ENCODE measurements at places on chromosomes 5 and 9.

- no peak for DNase-seq
Measured at GRCh38 chr9:123622711-123623241, 266.8 kb downstream of the CRB2 start.

- no peak for DNase-seq
Measured at GRCh38 chr5:37754976-37755375, 84.9 kb downstream of the GDNF start.

DNA sequence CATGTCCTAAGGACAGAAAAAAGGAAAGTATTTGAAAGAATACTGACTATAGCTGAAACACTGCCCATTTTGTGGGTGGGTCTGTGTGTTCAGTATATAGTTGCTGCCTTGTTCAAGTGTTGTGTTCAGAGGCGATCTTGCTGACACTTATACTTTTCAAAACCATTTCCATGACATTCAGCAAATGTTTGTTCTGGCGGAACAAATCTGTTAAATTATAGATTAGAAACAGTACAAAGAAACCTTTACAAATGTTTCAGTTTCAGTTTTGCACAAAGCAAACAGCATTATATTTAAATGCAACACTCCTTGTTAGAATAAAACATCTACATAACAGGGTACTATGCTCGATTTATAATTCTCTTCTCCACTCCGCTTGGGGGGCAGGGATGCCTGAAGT, 2276.3 kb downstream of the MAT2B start:
- peak; percentile 22 for DNase-seq

DNA sequence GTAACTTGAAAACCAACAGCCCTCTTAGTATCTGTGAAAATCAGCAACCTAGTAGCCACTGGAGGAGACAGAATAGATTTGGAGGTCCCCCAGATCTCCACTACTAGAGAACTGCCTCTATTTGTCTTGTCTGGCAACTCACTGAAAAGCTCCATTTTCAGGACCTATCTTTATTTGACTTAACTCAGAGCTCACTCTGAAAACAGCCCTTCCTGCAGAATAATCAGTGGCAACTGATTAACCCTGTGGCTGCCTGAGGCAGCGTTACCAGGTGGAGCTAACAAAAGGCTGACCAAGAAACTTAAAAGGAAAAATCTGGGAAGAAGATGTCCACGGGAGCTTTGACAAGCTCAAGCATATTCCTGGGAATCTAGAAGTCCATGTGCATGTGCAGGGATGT, 10.5 kb upstream of the IL13 start:
- no peak for DNase-seq

DNA sequence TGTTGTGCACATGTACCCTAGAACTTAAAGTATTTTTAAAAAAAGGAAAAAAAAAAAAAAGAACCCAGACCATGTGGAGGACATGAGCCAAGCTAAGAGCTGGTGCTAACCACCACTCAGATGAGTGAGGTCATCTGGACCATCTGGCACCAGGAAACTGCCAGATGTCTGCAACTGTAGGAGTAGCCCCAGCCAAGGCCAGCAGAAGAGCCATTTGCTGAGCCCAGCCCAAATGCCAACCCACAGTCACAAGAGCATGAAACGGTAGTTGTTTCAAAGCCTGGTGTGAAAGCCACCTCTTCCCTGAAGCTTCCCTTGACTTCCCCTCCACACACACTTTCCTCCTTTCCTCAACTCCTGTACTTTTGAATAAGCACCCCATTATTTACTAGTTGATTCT, 69.2 kb upstream of the FCN1 start:
- DNase-seq: no peak

- peak; percentile 89 for DNase-seq
Measured at GRCh38 chr5:6576861-6577501, 55.9 kb downstream of the NSUN2 start.

GRCh38 chr5:62038024-62038423, 268.0 kb upstream of the KIF2A start:
- DNase-seq: no peak

DNA sequence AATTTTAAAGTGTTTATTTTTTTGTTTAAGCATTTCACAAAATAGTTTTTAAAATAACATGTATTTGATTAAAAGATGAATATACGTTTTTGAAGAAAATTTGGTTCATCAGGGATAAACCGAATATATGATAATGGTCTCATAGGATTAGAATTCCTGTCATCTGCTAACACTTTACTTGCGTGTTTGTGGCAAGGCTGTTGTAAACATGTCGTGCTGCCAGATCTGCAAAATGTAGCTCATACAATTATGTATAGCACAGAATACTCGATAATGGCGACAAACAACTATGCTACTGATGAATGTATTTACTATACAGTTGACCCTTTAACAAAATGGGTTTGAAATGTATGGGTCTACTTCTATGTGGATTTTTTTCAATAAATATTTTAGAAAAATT, 7.2 kb upstream of the TXNDC8 start:
- DNase-seq: no peak

DNA sequence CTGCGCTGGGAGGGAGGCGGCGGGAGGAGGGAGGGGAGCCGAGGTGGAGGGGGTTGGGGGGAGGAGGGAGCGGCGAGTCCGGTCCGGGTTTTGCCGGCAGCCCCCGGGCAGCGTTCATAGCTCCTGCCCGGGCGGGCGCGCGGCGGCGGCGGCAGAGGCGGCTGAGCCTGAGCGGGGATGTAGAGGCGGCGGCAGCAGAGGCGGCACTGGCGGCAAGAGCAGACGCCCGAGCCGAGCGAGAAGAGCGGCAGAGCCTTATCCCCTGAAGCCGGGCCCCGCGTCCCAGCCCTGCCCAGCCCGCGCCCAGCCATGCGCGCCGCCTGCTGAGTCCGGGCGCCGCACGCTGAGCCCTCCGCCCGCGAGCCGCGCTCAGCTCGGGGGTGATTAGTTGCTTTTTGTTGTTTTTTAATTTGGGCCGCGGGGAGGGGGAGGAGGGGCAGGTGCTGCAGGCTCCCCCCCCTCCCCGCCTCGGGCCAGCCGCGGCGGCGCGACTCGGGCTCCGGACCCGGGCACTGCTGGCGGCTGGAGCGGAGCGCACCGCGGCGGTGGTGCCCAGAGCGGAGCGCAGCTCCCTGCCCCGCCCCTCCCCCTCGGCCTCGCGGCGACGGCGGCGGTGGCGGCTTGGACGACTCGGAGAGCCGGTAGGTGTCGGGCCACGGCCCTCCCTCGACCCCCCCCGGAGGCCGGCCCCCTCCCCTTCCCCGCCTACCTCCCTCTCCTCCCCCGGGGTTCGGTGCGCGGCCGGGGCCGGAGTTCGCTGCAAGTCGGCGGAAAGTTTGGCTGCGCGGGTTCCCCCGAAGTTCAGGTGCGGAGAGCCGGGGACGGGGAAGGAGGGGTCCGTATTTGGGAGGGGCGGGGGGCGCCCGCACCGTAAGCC, at the start of gene CXXC5:
Gene CXXC5, plus strand, starts transcription at position 145 of the 877 bp plus-strand sequence. CDS start 32,175 bp downstream, outside the sequence.
- peak; percentile 70 for DNase-seq

DNA sequence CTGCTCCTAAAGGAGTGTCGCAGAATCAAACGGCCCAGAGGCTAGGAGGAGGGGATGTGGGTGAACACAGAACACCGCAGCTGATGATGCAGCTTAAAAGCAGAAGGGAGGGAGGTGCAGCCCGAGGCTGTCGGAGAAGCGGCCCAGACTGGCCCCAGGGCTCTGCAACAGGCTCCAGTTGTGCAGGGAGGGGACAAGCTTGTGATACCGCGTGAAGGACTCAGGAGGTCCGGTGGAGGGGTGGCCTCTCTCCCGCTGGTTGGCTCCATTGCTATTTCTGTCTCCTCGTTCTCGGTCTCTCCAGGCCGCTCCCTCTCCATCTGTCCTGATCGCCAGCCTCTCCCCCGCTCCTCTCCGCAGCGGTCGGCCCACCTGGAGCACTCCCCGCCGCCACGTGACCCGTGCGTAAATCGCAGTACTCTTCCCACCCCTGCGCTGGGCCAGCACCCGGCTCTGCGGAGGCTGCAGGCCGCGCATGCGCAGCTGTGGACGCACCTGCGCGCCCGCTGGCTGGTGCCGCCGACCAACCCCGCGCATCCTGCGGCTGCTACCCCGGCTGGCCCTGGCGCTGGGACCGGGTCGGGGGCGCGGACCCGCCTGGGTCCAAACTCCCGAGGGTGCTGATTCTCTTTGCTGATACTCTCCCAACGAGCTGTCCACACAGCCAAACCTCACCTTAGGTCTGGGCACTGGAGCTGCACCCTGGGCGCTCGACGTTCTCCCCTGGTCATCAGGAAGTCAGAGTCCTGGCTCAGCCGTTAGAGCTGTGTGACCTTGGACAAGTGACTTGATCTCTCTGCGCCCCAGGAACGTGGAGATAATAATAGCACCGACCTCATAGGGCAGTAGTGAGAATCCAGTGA, 3.7 kb upstream of the STXBP1 start:
- peak; percentile 95 for DNase-seq

- DNase-seq: no peak
Measured at GRCh38 chr5:159560088-159560487, 229.8 kb upstream of the IL12B start.

DNA sequence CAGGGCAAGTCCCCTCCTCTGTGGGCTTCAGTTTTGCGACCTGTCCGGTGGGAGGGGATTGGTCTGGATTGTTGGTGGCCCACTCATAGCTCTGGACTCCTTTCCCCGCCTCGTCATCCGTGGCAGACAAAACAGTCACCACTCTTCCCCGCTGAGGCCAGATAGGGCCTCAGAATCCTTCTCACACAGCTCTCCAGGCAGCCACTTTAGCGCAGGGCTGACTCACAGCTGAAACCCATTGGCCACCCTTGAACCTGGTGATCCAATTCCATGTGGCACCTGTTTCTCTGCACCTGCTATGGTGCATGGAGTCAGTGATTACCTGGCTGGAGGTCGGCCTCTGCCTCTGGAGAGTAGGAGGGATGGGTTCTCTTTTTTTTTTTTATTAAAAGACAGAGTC, 15.8 kb upstream of the CACFD1 start:
- peak; percentile 10 for DNase-seq

All from NCI-H2081 (cell line).